ENCODE measurements at places on chromosomes 11 and 22.

DNA sequence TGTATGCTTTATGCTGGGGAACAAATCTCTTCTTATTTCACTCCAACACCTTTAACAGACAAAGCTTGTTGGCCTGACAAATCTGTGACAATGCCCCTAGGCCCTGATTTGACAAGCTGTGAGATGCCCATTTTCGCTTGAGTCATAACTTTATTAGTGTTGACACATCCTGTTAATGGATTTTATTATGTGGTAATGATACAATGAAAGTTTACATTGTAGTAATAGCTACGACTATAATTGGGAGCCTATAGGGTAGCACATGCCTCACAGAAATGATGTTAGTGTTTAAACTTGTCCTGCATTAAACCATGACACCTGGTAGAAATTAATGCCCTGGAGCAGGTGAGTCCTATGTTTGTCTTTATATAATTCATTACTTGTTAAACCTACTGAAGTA is 3.3 kb upstream of the MMP10 start:
- DNase-seq, result no peak

GRCh38 chr22:35582218-35582860 is 34.8 kb downstream of the MB start:
- DNase-seq, result no peak

GRCh38 chr22:37267135-37267587 is 15.1 kb upstream of the CYTH4 start:
- DNase-seq, result peak; percentile 71

DNA sequence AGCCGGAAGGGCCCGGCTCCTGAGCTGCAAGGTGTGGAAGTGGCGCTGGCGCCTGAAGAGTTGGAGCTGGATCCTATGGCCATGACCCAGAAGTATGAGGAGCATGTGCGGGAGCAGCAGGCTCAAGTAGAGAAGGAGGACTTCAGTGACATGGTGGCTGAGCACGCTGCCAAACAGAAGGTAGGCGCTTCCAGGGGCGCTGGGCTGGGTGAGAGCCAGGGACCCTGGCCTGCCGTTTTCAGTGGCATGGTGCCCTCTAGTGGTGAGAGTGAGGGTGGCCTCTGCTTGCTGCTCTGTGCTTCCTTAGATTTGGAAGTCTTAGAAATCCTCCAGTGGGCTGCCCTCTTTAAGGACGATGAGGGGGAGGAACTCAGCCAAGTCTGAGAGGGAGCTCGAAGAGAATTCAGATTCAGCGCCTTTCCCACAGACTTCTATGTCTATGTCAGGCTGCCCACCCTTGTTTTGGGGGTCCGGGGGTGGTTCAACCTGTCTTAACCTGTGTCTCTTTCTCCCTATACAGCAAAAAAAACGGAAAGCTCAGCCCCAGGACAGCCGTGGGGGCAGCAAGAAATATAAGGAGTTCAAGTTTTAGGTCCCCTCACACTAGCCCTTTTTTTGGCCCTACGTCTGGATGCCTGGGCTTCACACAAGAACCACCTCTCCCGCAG is 1.8 kb upstream of the PACS1 start:
- peak; percentile 72 for DNase-seq

- DNase-seq, result no peak
These were observed 68.4 kb downstream of the TBC1D22A start for GRCh38 chr22:46830841-46831240.
